ENCODE measurements at places on chromosomes 4 and X. TPM values are rescaled to one million over a fixed set of nuclear protein-coding genes. Genes with fewer than 3 reads are reported as not detected.

GALNT7 gene
- 11.0 TPM for total RNA-seq

PCDH11X gene
- not detected for total RNA-seq

GUCY1B1 gene
- total RNA-seq = 4.8 TPM

XAGE1A gene
- total RNA-seq = not detected

MAB21L2 gene
- not detected for total RNA-seq

PHKA1 gene
- 5.5 TPM for total RNA-seq

KDR gene
- total RNA-seq = under 0.01 TPM

MAP3K15 gene
- not detected for total RNA-seq

TCEAL3 gene
- total RNA-seq = 5.5 TPM

PDGFC gene
- total RNA-seq = 70.4 TPM

HELQ gene
- total RNA-seq = 15.4 TPM

SULT1B1 gene
- total RNA-seq = 10.6 TPM

EDA2R gene
- total RNA-seq = 31.1 TPM

EOLA1 gene
- 11.0 TPM for total RNA-seq

FAM156B gene
- 8.4 TPM for total RNA-seq

ANXA10 gene
- total RNA-seq = not detected

Data from subcutaneous preadipocyte (primary cell).